ENCODE measurements at places on chromosomes 5 and 9. TPM values are rescaled to one million over a fixed set of nuclear protein-coding genes. Genes with fewer than 3 reads are reported as not detected.

Gene RETREG1
- total RNA-seq, result 63.4 TPM

Gene GFI1B
- total RNA-seq, result not detected

Gene G3BP1
- total RNA-seq, result 186 TPM

Gene LCNL1
- total RNA-seq, result 0.71 TPM

Gene BRINP1
- total RNA-seq, result not detected

Gene IFNA13
- total RNA-seq, result not detected

Gene ZNF462
- total RNA-seq, result 45.2 TPM

Gene NTRK2
- total RNA-seq, result 14.4 TPM

Gene PCDHGA4
- total RNA-seq, result 4.7 TPM

Gene TLX3
- not detected for total RNA-seq

Gene CACNA1B
- not detected for total RNA-seq

Gene PDGFRB
- total RNA-seq, result 201 TPM

Gene MAPKAP1
- total RNA-seq, result 98.6 TPM

Gene ADAM19
- 9.4 TPM for total RNA-seq

Gene TRIP13
- total RNA-seq, result 1.2 TPM

Gene ECSCR
- 26.7 TPM for total RNA-seq

Gene CCDC180
- 2.8 TPM for total RNA-seq

Gene TRIM14
- 13.8 TPM for total RNA-seq

Gene IL13
- not detected for total RNA-seq

Gene SCAI
- 6.4 TPM for total RNA-seq

Gene SLIT3
- total RNA-seq, result 83.6 TPM

Gene SPINK1
- 3.7 TPM for total RNA-seq

Gene ADCY2
- total RNA-seq, result 1.2 TPM

Gene NR5A1
- total RNA-seq, result not detected

Gene PAPPA
- total RNA-seq, result 5.7 TPM

Gene LECT2
- not detected for total RNA-seq

Gene ZDHHC11B
- 6.9 TPM for total RNA-seq

Gene C8G
- total RNA-seq, result not detected

Gene RASA1
- 23.5 TPM for total RNA-seq

Gene KCNV2
- total RNA-seq, result not detected

Gene SH3RF2
- total RNA-seq, result 1.6 TPM

Gene TEK
- total RNA-seq, result 16.3 TPM

Gene NPR2
- total RNA-seq, result 23.2 TPM

Gene FAM13B
- total RNA-seq, result 39.3 TPM

Gene AK8
- 1.5 TPM for total RNA-seq

Gene ARL14EPL
- not detected for total RNA-seq

Gene LCN2
- 0.64 TPM for total RNA-seq

Gene DMRT3
- 1.1 TPM for total RNA-seq

Gene GPR150
- 0.32 TPM for total RNA-seq

Gene ANKRD18B
- total RNA-seq, result not detected

Gene NXNL2
- total RNA-seq, result not detected

Gene SNCAIP
- 3.6 TPM for total RNA-seq

Gene ZNF454
- total RNA-seq, result 1.8 TPM

Gene LMX1B
- 0.77 TPM for total RNA-seq

Gene HACD4
- total RNA-seq, result 2.2 TPM

Gene FAM221B
- total RNA-seq, result not detected

Gene FAM200C
- 1.9 TPM for total RNA-seq

Gene PCDHGB4
- 3.2 TPM for total RNA-seq

Gene GKAP1
- total RNA-seq, result 8.1 TPM

Gene FAM153A
- total RNA-seq, result 1.0 TPM

Gene PRDM9
- total RNA-seq, result not detected

Gene SLC24A2
- not detected for total RNA-seq

Gene FSTL4
- total RNA-seq, result not detected

Gene THOC3
- total RNA-seq, result 15.6 TPM

Gene SLC31A2
- 62.4 TPM for total RNA-seq

Gene RIC1
- 22.5 TPM for total RNA-seq

Measured in mesenteric fat pad (tissue), 1 donor.